ENCODE measurements at places on chromosomes 4 and X.

- no peak for DNase-seq
Observed at GRCh38 chr4:3284734-3285557, 7.9 kb upstream of the RGS12 start.

- DNase-seq = no peak
Observed at GRCh38 chr4:105666693-105667092, 41.8 kb downstream of the INTS12 start.

DNA sequence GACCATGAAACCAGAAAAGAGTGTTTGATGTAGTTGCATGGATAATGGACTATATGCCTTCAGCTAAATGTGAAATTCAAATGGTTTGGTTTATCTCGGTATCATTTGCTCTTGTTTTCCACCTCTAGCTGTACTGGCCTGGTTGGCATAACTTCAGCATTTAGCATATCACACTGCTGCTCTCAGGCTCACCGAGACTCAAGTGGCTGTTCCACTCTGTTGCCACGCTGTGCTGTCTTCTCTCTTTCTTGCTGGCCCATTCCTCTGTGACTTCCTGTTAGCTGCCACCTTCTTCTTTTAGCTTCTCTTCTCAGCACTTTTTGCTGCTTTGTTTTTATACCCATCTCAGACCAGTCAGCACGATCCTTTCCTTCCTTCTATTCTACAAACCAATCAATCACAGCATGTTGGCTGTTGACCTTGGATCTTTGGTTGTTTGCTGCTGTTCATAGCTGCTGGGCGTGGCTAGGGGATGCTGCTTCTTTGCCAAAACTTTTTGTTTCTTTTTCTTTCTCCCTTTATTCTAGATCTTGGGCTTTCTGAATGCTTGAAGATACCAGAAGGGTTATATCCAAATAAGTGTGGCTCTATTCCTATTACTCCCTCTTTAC, 24.0 kb downstream of the INTS6L start:
- DNase-seq = no peak

DNA sequence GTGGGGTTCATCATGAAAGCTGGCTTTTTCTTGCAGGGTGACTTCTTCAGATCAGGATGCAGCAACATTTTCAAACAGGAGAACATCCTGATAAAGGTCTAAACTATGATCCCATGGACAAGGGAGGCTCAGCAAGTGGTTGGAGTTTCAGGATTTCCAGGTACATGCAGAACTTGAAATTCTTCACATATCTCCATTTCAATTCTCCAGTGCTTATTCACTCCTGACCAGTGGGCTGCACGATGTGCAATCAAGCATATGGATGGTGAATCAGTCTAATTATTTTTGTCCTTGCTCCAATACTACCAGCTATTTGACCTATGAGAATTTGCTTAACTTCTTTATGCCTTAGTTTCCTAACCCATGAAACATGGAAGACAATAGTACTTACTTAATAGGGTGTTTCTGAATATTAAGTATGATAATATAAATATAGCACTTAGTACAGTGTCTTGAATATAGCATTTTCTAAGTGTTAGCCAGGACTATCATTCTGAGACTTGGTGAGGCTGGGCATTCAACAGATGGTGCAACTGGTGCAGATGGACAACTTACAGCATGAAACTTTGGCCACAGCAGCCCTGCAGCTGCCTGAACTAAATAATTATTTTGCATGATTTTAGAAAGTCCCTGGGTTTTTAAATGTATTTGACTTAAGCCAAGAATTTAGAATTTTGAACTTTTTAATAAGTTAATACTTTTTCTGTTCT, 92.4 kb downstream of the HPGD start:
- DNase-seq = no peak

DNA sequence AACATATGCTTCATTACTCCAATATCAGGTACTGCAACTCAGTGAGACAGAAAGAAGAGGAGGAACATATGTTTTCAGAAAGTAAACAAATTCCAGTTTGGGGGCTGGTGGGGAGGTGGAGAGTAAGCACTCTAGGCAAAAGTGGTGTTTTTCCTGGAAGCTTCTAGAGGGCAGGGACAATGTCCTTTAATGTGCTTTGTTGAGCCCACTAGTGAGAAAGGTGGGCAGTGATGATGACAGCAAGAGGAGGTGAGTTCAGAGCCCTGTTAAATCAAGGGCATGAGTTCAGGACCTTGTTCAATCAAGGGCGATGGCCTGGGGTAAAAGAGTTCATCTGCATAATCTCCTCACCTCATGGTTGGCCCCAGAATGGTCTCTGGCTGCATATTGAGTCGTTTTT, 38.4 kb downstream of the GPC3 start:
- no peak for DNase-seq

DNA sequence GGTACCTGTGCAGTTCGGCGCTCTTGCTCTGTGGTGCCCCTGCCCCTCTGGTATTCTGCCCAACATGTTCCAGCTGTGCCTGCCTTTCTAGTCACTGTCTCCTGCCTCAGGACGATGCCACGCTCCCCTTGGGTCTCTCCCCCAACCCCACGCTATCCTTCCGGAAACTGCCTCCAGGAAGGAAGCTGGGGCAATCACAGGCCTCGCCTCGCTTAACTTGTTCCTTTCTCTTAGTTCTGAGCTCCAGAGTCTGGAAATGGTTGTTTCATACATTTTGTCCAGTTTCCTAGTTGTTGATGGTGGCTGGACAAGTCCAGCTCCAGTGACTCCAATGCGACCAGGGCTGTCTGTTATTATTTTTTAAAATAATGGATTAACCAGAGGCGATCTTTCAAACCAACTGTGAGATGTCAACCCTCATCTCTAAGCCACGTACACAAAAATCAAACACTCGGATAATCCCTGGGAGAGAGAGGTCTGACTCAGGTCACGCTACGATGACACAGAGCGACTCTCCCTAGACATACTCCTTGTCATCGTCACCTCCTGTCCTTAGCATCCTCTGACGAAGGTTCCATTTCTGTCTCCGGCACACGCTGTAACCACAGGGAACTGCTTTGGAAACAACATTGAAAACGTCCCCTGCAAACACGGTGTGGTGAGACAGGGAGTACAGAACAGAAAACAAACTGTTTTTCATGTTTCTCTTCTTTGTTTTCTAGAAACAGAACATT, 62.5 kb downstream of the ABLIM2 start:
- no peak for DNase-seq

GRCh38 chrX:155028129-155028528, 1.5 kb downstream of the FUNDC2 start:
- DNase-seq = no peak

DNA sequence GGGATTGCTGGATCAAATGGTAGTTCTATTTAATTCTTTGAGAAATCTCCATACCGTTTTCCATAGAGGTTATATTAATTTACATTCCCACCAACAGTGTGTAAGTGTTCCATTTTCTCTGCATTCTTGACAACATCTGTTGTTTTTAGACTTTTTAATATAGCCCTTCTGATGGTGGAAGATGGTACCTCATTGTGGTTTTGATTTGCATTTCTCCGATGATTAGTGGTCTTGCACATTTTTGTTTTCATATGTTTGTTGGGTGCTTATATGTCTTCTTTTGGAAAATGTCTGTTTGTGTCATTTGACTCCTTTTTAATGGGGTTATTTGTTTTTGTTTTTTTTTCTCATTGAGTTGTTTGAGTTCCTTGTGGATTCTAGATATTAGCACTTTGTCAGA, 75.3 kb upstream of the PUDP start:
- no peak for DNase-seq

DNA sequence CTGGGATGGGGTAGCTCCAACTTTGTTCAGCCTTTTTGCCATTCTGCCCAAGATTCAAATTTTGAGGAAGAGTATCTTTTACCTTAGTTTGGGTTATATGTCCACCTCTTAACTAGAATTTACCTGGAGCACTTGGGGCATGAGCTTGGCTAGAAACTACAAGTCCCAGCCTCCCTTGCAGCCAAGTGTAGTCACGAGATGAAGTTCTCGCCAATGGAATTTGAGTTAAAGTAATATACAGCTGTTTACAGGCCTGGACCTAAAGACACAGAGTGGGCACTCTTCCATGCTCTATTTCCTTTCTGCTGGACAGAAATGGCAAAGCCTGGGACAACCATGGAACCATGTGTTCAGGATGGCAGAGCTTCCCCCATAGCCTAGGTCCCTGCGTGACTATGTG, 233.6 kb upstream of the GATB start:
- DNase-seq = no peak

DNA sequence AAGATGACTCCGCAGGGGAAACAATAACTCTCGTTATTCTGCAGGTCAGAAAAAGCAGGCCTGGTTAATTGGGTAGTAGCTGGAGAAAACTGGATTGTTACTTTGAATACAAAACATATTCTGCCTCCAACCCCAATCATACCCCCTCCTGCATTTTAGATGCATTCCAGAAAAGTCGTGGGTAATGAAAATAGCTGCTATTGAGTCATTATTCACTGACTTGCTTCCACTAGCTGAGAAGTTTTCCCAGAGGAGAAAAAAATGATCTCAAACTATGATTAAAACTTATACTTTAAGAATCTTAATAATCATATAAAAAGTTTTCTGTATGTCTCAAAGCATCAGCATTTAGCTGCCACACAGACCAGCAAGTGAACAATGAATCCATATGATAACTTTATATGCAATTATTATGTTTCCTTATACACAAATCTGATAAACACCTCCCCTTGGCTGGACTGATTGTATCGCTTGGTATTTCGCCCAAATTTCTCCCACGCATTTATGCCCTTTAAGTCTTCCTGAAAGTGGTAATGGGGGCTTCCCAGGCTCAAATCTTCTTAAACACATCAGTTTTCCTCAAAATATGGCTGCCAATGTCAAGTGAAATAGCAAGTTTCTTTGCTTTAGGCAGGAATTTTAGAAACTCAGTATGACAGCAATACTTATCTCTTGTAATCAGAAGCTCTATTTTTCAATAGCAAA, 181.0 kb downstream of the LDB2 start:
- no peak for DNase-seq

- no peak for DNase-seq
Observed at GRCh38 chrX:50707405-50707804, 106.6 kb downstream of the SHROOM4 start.

GRCh38 chrX:8939322-8939721, 94.6 kb downstream of the FAM9B start:
- no peak for DNase-seq

DNA sequence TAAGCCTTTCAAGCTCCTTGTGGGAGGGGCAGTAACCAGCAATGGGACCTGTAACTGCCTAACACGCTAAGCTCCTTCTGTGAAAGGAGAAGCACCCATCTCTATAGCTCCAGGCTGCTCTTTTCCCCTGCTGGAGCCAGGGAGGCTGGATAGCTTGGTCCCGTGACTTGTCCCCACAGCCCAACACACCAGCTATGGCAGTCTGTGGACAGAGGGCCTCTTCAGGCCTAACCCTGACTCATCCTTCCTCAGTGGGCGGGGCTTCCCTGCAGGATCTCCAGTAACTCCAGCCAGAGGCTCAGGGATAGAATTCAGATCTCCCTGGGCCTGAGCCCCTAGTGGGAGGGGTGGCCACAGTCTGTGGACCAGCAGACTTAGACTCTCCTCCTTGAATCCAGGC, 1290.1 kb downstream of the PCDH7 start:
- no peak for DNase-seq
